Stimulated activated CD8-positive, alpha-beta memory T cell treated with anti-CD3 and anti-CD28 coated beads, Interleukin-15, amount 100 ng/mL, for 1 hour (primary cell): ENCODE measurements at places on chromosomes 5 and 9.

GRCh38 chr9:97602430-97602829 is 30.7 kb downstream of the TSTD2 start:
- DNase-seq, result no peak

DNA sequence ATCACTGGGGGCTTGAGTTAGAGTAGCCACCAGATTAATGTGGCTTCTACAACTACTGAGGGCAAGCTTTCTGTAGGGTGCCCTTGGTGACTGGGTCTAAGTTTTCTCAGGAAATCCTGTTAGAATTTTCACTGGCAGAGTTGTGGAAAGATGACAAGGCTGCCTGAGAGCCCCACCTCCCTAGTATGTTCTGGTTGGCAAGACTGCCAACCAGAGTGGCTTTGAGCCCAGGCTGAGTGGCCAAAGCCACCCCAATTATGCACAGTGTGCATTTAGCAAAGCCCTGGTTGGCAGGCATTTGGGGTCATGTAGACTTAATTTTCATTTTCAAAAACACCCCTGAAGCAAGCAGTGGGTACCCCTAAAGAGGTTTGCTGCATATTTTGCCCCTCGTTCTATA is 136.7 kb upstream of the HAPLN1 start:
- no peak for DNase-seq

GRCh38 chr5:10533226-10533625 is 30.6 kb upstream of the ANKRD33B start:
- DNase-seq, result no peak

DNA sequence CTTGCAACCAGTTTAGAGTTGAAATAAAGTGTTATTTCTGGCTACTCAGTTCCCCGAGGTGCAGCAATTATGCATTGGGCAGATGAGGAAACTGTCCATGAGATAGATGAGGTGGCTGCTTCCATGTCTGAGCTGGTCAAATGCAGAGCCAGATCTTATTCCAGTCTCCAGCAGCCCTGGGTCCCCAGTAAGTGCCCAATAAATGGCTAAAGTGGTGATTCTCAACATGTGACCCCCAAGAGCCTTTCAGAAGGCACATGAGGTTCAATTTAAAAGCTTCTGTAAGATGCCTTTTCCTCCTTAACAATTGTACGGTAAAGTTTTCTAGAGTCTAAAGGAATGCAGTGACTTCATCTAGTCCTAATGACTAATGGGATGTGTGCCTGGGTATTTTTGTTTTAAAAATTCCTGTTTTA is 17.5 kb downstream of the ATOX1 start:
- no peak for DNase-seq

DNA sequence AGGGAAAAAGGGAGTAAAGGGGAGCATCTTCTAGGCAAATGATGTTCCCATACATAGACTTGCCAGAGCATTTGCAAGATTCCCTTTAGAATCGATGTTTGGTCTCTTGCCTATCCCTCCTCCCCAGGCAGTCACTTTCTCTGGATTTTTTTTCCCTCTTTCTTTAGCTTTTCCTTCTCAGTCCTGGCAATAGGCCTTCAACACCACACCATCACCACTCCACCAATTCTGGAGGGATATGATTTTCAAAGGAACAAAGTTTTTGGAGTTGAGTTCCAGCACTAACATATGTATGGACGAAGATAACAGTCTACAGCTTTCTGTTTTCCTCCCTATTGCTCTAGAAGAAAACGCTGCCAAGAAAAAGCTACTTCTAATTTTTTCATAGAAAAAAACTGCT is 377.4 kb downstream of the PDE4D start:
- DNase-seq, result no peak

GRCh38 chr5:178487911-178488600 is 102.1 kb downstream of the COL23A1 start:
- DNase-seq, result no peak

GRCh38 chr9:105306351-105307140 is 62.1 kb downstream of the SLC44A1 start:
- DNase-seq, result no peak

DNA sequence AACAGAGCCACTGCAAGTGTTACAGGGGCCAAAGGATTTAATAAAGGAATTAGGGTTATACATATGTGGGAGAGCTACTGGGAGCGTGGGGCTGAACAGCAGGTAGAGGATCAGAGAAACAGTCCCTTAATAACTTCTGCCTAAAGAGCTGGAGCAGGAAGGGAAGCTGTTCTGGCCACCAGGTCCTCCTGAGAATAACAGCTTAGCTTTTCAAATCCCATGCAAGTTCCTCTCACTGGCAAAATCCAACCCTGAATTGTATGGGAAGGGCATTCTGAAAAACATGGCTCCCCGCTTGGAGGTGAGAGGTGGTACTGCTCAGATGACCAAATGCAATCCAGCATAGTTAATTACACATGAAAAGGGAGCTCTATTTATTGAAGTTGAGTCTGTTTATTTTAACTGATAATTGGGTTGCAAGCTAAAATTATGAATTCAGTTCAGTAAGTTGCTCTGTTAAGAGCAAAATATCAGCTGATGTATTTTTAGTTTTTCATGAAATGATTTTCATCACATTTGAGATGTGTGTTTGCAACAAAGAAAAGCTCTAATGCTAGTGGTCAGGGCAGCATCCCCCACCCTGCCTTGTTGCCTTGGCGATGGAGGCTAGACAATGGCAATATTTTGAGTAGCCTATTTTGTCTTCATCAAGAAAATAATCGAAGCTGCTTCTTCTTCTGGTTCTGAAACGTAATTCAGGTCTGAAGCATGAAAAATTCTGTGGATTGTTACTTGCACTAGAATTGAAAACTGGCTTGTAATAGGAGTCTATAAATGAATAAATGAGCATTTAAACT is 58.4 kb upstream of the SH3GL2 start:
- no peak for DNase-seq

DNA sequence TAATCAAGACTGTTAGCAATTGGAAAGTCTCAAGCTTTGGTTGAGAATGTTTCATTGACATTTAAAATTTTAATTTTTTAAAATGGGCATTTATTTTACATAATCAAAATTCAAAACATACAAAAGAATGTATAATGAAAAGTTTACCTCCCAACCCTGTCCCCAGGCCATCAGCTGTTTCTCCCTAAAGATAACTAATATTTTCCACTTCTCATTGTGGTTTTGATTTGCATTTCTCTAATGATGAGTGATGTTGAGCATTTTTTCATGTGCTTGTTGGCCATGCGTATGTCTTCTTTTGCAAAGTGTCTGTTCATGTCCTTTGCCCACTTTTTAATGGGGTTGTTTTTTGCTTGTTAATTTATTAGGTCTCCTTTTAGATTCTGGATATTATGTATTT is 11.4 kb upstream of the MACIR start:
- no peak for DNase-seq

GRCh38 chr9:91421128-91421765 is 2.4 kb downstream of the NFIL3 start:
- DNase-seq, result no peak

GRCh38 chr9:34741628-34742027 is 31.7 kb upstream of the CCL21 start:
- DNase-seq, result no peak

- no peak for DNase-seq
Observed at GRCh38 chr9:114238891-114239875, 83.7 kb upstream of the ORM1 start.

DNA sequence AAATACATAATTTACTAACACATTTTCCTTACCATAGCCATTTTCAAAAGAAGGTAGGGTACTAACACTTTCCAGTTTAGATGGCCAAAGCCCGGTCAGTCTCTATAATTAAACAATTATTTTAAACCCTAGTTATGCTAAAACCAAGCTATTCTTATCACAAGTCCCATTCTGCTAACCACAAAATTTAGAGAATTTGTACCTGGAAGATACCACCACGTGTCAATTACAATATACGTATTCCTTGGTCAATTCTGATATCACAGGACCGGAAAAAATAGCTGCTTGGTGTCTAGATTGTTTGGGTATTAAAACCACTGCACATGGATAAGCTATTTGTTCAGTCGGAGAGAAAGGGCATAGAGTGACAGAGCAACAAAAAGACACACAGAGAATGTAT is 18.9 kb upstream of the SKP1 start:
- DNase-seq, result no peak
